ENCODE measurements at places on chromosomes 11 and 22.
A peak's percentile ranks its signal among the peaks of the same experiment; 100 is the strongest.

DNA sequence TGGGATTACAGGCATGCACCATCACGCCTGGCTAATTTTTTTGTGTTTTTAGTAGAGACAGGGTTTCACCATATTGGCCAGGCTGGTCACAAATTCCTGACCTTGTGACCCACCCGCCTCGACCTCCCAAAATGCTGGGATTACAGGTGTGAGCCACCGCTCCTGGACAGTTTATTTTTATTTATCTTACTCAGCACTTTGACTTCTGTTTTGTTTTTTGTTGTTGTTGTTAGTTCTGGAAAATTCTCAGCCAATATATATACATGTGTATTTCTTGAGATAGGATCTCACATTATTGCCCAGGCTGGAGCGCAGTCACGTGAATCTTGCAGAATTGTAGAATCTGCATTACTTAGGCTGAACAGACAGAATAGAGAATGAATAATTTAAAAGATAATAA, 107.6 kb downstream of the CSTPP1 start:
- DNase-seq = no peak

- DNase-seq = no peak
Observed at GRCh38 chr11:8061555-8062428, 19.2 kb upstream of the TUB start.

DNA sequence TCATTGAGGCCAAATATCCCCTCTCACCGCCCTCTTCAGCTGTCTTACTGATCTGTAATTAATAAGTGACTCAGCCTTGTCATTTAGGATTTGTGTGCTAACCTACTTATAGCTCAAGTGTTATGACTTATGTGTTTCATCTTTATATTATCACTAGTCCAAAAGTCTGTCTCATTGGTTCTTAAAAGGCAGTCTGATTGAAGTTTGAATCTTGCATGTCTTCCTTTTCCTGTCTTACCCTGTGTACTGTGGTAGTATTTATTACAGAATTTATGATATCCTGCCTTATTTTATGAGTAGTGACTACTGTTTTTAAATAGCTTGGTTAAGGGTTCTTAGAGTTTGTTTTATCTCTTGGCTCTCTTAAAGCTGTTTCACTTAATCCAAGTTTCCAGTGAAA, 6.3 kb downstream of the DEPDC7 start:
- DNase-seq = no peak

GRCh38 chr11:9566561-9567063, 6.9 kb upstream of the WEE1 start:
- no peak for DNase-seq

GRCh38 chr22:43385770-43386641, 25.8 kb upstream of the MPPED1 start:
- DNase-seq = peak; percentile 82

GRCh38 chr11:128852327-128853023, 14.6 kb downstream of the KCNJ1 start:
- DNase-seq = no peak

GRCh38 chr22:38490915-38491314, 15.2 kb downstream of the DDX17 start:
- DNase-seq = no peak

DNA sequence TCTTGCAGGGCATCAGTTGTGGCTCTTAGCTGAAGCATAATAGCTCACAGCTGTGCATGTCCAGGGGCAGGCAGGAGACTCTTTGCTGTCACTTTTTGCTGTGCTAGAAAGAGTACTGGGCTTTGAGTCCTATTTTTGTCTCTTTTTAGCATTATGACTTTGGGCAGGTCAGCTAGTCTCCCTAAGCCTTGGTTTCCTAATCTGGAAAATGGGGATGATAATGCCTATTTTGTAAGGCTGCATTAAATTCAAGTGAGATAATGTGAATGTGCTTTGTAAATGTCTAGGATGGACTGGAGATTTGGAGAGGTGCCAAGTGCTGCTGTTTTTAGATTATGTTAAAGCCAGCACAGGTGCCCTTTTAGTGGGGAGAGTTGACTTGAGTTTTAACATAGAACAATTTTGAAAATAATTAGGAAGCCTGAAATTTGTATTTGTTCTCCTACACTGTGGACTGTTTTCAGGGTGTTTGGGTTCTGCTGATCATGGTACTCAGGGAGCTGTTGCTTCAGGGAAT, 19.1 kb downstream of the CABIN1 start:
- DNase-seq = no peak

DNA sequence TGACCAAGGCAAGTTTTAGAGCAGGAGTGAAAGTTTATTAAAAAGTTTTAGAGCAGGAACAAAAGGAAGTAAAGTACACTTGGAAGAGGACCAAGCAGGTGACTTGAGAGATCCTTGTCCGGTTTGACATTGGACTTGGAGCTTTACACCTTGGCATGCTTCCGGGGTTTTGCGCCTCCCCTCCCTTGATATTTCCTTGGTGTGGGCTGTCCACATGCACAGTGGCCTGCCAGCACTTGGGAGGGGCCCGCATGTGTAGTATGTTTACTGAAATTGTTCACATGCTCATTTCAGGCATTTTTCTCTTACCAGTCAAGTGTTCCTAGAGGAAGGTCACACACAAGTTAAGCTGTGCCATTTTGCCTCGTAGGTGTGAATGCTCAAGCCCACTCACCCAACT, 19.0 kb upstream of the THRSP start:
- no peak for DNase-seq

DNA sequence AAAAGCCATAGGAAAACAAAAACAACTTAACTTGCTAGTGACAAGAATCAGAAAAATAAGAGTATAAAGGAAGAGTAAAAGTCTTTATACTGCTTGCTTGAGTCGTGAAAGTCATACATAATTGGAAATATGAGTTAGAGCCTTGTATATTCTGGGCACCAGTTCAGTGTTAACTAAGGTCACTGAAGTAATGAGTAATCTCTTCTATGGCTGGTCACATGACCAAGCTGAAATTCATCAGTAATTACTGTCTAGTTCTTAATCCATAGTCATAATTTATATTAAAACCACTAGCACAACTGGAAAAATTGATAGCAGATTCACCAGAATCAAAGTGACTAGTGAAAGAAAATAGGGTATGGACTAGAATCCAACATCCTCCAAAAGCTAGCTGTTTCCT, 84.4 kb upstream of the SLC5A12 start:
- no peak for DNase-seq

DNA sequence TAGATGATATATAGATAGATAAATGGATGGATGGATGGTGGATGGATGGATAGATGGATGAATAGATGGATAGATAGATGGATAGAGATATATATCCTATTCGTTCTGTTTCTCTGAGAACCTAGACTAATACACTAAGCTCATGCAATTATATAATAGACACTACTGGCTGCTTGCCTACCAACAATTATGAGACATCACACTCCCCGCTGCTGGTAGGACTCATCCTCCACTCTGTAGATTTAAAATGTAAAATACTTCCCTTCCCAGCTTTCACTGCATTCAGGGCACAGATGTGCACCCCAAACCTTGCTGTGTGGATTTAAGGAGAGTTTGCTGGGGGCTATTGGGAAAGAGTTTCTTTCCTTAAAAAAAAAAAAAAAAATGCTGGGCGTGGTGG, 28.3 kb upstream of the RCN1 start:
- DNase-seq = no peak

- no peak for DNase-seq
Observed at GRCh38 chr22:34608540-34609115, 457.3 kb upstream of the ISX start.

DNA sequence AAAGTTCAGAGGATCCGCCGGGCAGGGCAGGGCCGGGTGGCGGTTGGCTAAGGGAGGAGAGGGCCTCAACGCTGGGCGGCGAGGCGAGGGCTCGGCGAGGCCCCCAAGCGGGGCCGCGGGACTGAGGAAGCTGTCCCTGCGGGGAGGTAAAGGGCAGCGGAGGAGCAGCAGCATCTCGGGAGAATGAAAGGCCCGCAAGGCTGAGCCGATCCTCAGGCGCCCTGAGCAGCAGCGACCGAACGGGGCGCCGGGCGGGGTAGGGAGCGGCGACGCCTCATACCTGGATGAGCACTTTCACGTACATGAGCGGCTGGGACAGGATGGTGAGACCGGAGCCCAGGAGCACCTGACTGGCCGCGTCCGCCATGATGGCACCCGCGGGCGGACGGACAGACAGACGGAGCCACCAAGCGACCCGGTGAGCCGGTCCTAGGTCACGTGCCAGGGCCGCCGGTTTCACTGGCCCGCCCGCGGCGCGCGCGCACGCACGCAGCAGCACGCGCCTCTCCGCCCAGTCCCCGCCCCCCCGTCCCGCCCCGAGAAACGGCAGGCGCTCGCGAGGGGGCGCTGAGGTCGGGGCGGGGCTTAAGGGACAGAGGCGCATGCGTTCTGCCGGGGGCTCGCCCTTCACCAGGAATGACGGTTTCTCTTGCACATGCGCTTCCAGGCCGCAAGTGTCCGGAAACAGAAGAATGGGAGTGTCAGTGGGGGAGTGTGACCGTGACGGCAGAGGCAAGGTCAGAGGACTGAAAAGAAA, at the start of gene MTCH2:
MTCH2 (minus strand) TSS at position 461 of the 757 bp plus-strand sequence; CDS start at position 367, 94 bp downstream.
- peak; percentile 97 for DNase-seq

GRCh38 chr11:122307476-122308035, 191.5 kb upstream of the BLID start:
- no peak for DNase-seq

GRCh38 chr11:131246156-131246555, 124.3 kb upstream of the NTM start:
- no peak for DNase-seq

DNA sequence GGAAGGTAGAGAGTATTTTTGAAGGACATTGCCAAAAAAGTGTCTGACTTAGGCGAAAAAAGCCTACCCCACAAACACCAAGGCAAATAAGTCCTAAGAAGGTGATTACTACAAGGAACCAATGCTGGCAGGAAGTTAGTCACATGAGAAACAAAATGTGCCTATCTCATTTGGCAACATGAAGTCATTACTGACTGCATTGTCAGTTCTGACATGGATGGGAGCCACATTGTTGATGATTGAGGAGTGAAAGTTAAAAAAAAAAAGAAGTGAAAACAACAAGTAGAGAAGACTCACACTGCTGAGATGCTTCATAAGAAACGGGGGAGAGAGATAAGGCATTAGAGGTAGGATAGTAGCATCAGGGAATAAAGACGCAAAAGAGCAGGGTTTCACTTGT, 141.5 kb upstream of the FAT3 start:
- DNase-seq = no peak

- no peak for DNase-seq
Observed at GRCh38 chr11:132064987-132065620, 694.7 kb downstream of the NTM start.

DNA sequence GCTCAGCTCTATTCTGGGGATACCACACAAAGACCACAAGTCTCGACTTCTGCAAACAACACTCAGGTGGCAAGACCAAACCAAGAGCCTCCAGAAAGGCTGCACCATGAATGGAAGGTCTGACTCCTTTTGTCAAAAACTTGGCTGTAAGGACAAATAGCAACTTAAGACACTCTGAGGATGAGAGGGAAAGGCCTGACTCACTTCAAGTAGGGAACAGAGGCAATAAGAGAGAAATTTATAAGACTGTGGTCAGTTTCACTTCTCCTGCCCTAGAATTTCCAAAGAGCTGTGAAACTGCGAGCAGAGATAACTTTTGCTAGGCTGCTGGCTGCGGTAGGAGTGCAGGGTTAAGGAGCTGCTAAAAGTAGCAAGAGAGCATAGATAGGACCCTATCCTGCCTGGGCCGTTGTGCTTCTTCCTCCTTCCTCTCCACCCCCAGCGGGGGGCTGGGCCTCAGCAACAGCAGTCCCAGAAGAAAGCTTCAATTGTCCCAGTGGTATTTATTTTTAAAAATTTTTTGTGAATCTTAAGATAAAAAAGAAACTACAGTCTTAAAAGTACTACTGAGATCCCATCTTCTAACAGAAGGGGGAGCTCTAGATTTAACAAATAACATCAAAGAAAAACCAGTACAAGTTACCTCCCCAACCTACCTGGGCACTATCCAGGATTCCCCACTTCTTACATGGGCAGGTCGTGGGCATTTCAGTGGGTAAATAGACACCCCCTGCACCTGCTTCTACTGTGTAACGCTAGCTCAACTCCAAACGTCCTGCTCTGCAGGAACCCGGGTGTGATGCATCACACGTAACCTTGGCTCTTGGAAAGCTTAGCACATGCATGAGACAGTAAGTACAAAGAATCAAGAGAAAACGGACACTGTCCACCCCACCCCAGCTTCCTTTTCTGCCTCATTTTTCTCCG, 66.4 kb downstream of the SGSM3 start:
- DNase-seq = peak; percentile 47

DNA sequence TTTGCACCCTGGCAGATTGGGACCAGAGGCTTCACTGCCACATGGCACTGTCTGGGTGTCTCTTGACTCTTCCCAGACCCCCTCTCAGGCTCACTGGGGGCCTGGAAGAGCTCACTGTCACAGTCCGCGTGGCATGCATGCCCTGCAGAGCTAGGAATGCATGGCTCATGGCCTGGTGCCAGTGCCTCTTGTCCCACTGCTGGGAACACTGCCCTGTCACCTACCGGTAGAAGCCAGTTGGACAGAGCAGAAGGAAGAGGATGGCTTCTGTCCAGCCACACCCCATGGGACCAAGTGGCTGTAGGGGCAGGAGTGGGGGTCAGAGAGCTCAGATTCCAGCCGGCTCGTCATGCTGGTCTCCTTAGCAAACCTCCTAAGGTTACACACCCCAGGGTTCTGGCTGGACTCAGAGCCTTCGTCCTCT, 29.7 kb downstream of the MB start:
- no peak for DNase-seq

DNA sequence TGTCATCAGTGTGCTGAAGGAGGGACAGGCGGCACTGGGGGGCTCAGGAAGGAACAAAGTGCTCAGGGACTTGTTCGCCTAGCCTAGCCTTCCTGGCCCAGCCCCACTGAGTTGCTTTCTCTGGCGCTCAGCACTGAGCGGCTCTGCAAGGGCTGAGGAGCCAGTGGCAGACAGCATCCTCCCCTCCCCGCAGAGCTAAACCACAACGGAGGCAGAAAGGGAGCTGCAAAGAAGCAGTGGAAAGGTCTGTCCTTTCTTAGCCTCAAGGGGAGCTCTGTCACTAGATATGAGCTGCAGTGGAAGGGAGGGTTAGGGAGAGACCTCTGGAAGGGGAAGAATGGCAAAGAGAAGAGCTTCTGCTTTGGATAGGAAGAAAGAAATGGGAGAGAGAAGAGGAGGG, 89.7 kb upstream of the PHOX2A start:
- DNase-seq = peak; percentile 38

- no peak for DNase-seq
Observed at GRCh38 chr11:96177146-96177545, 165.8 kb downstream of the MAML2 start.

DNA sequence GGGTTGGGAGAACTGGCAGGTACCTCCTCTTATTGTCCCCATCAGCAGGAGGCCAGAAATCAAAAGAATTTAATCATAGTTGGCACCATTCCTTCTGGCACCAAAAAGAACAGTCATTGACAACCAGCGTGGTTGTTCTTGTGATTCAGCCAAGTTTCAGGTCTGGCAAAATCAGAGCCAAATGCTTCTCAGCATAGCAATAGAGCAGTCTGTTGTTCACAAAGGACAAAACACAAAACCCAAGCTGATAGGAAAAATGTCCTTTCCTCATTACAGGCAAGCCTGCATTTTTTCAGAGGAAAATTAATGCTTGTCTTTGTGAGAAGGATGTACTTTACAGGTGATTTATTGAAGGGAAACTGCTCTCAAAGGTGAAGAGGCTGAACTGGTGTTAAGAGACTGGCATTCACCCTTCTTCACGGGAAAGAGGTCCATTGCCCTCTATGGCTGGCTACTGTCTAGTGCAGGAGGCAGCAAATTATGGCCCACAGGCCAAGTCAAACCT, 241.8 kb upstream of the ARHGAP42 start:
- no peak for DNase-seq

- DNase-seq = peak; percentile 47
Observed at GRCh38 chr22:32142600-32142999, 16.5 kb downstream of the C22orf42 start.

Data from stimulated activated CD8-positive, alpha-beta memory T cell treated with anti-CD3 and anti-CD28 coated beads, Interleukin-4, amount 100 ng/mL, for 48 hours (primary cell).